Activated T-helper 1 cell treated with anti-CD3 and anti-CD28 coated beads, Interleukin-12 subunit alpha, Interleukin-12 subunit beta, Interleukin-2, Interleukin-4 antibody, amounts not matched to agents 30 ng/mL and 10 ng/mL and 1 ng/mL, durations not matched to agents 14 hours and 24 hours and 36 hours (primary cell): ENCODE measurements at places on chromosomes 4 and X.

DNA sequence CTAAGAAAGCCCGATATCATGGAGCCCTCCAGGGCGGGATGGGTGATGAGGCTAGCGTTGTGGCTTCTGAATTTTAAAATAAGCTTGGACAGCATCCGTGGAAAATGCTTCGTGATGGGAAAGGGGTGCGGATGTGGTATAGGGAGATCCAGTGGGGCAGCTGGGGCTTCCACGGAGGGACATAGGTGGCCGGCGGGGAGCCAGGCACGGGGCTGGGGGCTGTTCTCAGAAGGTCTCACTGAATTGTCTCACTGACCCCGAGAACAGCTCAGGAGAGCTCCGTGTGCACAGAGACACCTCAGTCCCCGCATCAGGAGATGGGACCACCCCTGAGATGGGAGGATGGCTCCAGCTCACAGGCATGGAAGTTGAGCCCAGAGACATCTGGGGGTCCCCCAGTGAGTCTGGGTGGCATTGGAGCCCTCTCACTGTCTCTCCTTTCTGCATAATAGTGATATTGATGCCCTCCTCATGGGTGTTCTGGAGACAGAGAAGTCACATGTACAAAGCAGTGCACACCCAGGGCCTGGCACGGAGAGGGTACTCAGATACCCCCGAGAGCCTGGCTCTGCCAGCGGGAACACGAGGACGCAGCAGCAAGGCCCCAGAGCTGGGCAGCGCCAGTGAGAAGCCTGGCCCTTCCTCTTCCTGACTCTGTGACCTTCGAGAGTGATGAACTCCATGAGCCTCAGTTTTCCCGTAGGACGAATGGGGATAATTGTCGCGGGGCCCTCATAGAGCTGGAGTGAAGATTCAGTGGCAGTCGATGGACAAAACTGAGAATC, 70.6 kb upstream of the PSAPL1 start:
- no peaks in the 10 kb centered on the region for H3K4me1 ChIP-seq
- no peaks in the 10 kb centered on the region for H3K36me3 ChIP-seq
- H3K27me3 ChIP-seq = peaks cover 10% of the 10 kb centered on the region
- H3K4me3 ChIP-seq = no peak overlapping the region
- DNase-seq = no peak
- H3K27ac ChIP-seq = no peak overlapping the region

DNA sequence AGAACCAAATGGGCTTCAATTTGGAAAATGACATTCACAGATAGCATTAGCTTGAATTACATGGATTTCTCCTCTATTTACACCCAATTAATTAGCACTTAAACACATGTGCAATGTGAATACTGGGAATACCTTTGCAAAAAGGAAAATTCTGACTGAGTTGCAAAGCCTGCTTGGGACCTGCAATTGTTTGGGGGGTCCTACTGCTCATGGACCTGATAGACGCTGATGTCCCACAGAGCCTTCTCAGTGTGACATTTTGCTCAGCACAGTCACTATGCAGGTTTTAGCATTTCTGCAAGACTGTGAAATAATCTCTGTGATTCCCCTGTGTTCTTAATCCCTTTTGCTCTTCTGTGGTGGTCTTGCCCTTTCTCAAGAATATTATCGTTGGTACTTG, 101.2 kb upstream of the PGRMC2 start:
- no peaks in the 10 kb centered on the region for H3K36me3 ChIP-seq
- no peak overlapping the region for H3K4me3 ChIP-seq
- no peaks in the 10 kb centered on the region for H3K4me1 ChIP-seq
- H3K27me3 ChIP-seq = no peaks in the 10 kb centered on the region
- no peak for DNase-seq
- H3K27ac ChIP-seq = no peak overlapping the region

GRCh38 chr4:13262816-13263215, 221.3 kb downstream of the RAB28 start:
- no peak overlapping the region for H3K27ac ChIP-seq
- DNase-seq = no peak
- no peaks in the 10 kb centered on the region for H3K27me3 ChIP-seq

GRCh38 chrX:56519642-56520041, 43.8 kb upstream of the UBQLN2 start:
- DNase-seq = no peak
- no peaks in the 10 kb centered on the region for H3K27me3 ChIP-seq
- H3K27ac ChIP-seq = no peak overlapping the region
- peaks cover 2% of the 10 kb centered on the region for H3K36me3 ChIP-seq
- no peak overlapping the region for H3K4me3 ChIP-seq

DNA sequence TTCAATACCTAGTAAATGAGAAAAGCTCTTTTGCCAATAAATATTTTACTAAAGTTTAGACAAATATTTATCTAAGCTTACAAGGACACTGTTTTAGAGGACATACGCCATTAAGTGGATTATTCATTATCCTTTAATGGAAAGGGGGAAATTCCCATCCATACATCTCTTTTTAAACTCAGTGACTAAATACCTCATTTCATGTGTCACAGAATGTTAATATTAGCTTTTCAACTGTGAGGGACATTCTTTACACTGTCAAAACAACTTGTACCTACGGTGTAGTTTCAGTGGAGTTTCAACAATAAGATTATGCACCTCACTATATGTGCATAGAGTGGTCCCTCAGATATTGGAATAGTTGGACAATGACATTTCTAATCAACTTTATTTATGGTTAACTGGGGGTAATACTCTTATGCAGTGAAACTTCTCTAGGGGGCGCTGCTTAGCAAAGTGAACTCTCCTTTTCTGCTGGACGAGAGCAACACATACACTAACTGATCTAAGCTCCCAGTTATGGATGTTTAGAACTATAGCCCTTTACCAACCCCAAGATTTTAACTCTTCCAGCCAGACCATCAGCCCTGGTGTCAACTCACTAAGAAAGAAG, 9.7 kb downstream of the HS6ST2 start:
- no peak for DNase-seq
- no peaks in the 10 kb centered on the region for H3K4me1 ChIP-seq
- H3K27ac ChIP-seq = no peak overlapping the region
- H3K27me3 ChIP-seq = peaks cover 9% of the 10 kb centered on the region

GRCh38 chr4:101475246-101475645, 127.9 kb upstream of the PPP3CA start:
- no peak overlapping the region for H3K4me3 ChIP-seq
- no peak overlapping the region for H3K27ac ChIP-seq
- H3K36me3 ChIP-seq = no peaks in the 10 kb centered on the region
- H3K4me1 ChIP-seq = no peaks in the 10 kb centered on the region
- peaks cover 12% of the 10 kb centered on the region for H3K27me3 ChIP-seq

DNA sequence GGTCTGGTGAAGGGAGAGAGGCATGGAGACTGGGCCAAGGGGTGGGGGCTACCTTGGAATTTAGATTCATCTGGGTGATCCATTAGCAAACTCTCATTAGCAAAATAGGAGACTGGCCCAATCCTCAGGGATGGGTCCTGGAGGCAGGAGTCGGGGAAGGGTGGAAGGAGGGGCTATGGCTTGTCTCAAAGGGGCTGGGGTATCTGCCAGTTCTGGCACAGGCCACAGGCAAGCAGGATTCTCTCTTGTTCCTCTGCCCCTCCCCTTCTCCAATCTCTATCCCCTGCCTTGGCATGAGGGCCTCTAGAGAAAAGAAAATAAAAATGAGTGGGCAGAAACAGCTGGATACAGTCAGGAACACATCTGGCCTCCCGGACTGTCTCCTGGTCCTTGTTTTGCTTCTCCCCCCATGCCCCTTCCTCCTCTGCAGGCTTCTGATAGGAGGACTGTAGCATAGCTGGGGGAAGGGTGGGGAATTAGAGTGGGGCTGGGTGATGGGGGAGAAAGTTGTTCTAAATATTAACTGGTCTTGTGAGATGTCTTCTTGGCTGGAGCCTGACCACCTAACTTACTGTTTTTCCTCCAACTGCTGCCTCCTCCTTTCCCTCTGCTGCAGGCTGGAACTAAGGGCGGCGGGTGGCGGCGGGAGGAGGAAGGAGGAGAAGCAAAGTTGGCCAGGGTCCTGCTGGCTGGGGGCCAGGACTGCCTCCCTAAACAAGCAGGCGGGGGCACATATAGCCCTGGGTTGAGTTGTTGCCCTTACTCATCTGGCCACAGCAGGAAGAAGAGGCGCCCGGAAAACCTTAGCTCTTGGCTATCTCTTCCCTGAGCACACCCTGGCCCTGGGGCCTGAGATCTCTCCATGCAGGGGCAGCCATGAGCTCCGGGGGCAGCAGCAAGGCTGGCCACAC, 53.3 kb upstream of the LAS1L start:
- H3K27me3 ChIP-seq = peaks cover 2% of the 10 kb centered on the region
- H3K36me3 ChIP-seq = no peaks in the 10 kb centered on the region
- DNase-seq = no peak
